RPMI7951 (cell line): ENCODE measurements at places on chromosomes 11 and 22. TPM values are rescaled to one million over a fixed set of nuclear protein-coding genes. Genes with fewer than 3 reads are reported as not detected.
A peak's percentile ranks its signal among the peaks of the same experiment; 100 is the strongest.

DNA sequence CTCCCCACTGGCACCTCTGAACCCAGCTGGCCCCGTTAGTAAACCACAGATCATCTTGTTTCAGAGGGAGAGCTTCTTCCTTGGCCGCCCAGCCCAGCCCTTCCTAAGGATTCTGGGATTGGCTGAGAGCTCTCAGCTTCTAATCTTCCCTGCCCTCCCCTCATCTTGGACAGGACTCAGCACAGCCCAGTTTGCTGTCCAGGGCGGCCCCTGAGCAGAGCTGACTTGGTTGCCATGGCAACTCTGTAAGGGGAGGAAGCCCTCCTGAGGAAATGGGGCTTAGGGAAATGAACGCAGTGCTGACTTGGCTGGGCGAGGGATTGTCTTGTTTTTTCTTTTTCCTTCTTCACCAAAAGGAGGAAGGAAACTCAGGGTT is 4.6 kb downstream of the APOL4 start:
- DNase-seq = peak; percentile 40

DNA sequence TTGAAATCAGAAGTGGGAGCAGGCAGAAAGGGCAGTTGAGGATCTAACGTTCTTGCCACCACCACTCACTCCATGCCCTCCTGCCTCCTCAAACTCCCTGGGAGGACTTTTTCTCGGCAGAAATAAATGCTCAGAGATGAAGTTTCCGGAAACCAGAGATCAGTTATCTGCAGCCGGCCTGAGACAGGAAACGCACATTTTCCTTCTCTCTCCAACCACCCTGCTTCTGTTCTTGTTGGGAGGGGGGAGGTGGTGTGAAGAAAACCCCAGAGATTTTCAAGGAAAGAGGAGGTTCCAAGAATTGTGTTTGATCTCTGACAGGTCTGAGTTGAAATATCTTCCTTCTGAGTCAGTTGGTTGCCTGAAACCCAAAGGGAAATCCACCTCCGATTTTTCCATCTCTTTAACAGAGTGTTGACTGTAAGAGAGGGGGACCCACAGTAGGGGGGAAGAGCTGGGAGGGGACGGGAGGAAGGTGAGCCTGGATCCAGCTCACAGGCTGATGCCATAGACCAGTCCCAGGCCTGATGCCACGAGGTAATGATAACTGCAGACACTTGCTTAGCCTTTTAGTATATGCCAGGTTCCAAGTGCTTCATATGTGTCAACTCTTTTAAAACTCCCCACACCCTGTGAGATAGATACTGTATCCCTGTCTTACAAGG is 100.8 kb downstream of the TRAF6 start:
- no peak for DNase-seq

- no peak for DNase-seq
Measured at GRCh38 chr22:19976671-19977070, 35.1 kb upstream of the TXNRD2 start.

Gene MYRF
- total RNA-seq = 0.10 and 0.12 TPM in 2 replicates

DNA sequence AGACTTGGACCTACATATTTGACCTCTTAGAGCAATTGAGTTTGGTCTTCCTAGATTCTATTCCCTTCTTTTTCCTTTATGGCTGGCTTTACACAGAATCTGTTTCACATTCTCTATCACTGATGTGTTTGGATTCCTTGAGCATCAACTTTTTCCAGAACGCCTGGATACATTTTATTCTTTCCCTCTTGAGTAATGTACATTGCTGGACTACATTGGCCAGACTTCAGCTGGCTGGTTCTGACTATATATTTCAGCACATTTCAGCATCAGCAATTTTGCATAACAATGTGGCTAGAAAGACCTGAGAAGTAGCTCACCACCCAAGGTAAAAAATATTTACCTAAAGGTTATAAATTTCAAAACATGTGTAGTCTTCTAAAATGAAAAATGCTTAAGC is 2198.2 kb upstream of the RAG2 start:
- no peak for DNase-seq

Gene NXPE4
- not detected in 2 replicates for total RNA-seq

GRCh38 chr11:62472063-62472884 is 53.4 kb downstream of the SCGB1A1 start:
- DNase-seq = peak; percentile 80

DNA sequence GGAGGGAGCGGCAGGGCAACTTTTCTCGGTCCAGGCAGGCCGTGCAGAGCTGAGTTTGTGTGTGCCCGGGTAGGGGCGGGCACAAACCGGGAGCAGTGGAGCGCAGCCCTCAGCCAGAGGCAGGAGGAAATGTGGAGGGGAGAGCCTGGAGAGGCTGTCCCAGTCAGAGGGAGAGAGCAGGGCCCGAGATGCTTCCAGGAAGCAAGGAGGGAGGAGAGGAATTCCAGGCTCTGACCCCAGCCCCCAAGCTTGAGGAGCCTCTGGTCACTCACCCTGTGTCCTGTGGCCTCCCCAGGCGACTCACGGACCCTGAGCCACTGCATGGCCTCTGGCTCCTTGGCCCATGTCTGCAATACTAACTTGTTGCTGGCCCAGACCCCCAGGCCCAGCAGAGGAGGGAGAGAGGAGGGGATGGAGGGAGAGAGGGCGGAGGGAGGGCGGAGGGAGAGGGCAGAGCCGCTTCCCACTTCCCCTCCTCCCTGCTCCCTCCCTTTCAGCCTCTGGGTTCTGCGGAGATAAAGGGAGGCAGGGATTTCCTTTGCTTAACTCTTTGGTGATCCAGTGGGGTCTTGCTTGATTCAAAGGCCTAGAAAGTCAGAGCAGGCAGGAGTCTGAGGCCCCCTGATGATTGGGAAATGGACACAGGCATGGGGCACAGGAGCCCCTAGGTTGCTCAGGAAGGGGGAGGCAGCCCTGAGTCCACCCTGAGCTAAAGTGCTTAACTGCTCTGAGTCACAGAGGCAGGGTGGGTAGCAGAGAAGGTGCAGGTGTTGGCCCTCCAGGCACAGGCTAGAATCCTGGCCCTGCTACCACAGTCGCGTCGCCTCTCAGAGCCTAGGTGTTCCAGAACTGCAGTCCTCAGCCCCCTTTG is at the start of gene C1QTNF6:
C1QTNF6 (minus strand) TSS at position 357 of the 871 bp plus-strand sequence; CDS start at position 323, 34 bp downstream.
- peak; percentile 58 for DNase-seq

DNA sequence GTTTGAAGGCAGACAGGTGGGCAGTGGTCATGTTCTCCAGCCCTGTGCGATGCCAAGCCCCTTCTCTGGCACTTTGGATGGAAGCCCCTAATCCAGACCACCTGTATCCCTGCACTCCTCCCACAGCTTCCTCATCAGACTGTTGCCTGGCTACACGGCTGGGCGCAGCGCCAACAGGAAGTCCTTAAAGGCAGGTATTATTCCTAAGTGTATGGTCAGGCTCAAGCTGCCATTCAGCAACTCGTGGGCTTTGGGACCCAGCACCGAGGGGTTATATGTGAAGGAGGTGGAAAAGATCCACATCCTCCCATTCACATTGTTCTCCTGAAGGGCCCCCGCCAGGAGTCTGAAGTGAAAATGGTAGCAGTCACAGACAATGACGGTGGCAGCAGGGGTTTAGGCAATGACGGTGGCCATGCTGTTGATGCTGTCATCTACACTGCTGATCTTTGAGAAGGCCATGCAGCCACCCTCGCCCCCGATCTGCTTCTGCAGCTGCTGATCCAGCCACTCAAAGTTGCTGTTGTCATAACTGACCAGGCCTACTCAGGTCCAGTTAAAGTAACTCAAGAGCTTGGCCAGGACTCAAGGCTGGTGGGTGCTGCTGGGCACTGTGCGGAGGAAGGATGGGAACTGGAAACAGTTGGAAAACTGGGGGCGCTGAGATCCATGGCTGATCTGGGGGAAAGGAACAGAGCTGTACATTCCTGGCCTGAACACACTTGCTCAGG is 27.7 kb downstream of the OR6Q1 start:
- no peak for DNase-seq

- no peak for DNase-seq
Measured at GRCh38 chr11:104462341-104462740, 298.4 kb upstream of the PDGFD start.

Gene TIGD3
- total RNA-seq = 0.20 and 0.24 TPM in 2 replicates

DNA sequence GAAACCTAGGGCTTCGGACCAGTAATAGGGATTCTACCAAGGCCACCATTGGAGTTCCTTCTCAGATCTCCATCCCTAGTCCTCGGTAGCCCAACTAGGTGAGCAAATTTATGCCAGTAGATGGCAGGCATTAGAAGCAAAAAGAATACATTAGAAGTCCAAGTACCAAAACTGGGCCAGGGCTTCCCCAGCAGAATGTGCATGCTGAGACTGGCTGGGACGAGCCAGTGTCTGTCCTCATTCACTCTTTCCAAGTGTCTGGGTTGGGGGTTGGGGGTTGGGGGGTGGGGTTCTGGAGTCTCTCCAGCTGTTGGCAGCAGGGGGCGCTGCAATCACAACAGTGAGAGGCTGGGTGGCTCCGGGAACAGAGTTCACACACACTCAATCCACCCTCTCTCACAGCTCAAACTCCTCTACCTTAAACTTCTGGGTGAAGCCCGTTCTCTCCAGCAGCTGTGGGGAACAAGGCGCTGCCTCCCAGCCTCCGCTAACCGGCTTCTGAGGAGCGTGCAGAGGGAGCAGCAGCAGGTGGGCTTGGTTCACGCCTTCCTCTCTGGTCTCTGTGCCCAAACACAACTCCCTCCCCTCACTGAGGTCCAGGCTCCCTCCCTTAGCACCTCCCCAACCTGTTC is 57.5 kb downstream of the BTG4 start:
- DNase-seq = peak; percentile 44
